ENCODE measurements at places on chromosomes 7 and 10.
A peak's percentile ranks its signal among the peaks of the same experiment; 100 is the strongest.

GRCh38 chr7:55415173-55415778 is 50.1 kb downstream of the LANCL2 start:
- peak; percentile 42 for DNase-seq

DNA sequence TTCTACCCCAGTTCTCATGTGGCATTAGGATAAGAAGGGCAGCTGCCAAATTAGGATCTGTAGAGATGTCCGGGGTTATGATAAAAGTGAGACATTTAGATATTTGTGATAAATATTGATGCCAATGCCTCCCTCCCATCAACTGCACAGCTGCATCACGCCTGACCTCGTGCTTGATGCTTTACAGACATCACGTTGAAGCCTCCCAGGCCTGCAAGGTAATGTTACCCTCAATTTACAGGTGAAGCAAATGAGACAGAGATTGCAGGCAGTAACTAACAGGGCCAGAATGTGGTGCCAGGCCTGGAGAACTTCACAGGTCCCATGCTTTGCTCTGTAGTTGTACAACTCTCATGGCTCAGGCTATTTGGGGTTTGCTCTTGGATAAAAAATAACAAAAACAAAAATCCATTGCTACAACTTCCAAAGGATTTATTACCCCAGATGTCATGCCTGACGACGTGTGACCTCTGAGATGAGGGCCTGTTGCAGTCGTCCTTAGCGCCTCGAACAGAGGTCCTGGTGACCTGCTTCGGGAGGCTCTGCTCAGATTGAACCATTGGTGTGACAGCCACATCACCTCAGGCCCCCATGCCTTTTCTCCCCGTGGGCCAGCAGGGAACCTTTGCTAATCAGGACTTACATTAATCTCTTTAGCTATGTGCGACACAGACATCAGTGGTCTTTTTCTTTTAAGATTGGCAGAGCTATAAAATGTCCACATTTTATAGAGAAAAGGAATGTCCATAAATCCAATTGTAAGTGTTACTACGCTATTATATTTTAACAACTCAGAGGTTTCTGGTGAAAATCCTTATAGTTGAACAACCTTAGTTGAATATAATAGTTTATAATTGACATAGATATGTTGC is 169.3 kb downstream of the ADAM12 start:
- no peak for DNase-seq

GRCh38 chr7:103343758-103344452 is 662 bp downstream of the DNAJC2 start:
- peak; percentile 10 for DNase-seq

DNA sequence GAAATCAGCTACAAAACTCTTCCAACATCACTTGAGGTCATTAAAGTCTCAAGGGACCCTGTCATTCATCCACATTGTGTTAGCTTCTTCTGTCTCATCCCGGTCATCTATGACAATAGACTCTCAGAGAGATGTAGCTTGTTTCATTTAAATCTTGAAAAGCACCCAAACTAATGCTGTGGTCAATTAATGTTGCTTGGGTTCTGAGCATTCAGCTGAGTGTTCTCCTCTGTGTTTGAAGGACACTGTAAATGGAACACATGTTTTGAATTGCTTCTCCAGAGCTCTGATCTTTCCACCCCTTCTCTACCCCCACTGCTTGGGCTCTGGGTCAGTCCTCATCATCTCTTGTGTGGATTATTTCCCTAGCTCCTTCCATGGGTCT is 19.6 kb upstream of the ADD3 start:
- no peak for DNase-seq

DNA sequence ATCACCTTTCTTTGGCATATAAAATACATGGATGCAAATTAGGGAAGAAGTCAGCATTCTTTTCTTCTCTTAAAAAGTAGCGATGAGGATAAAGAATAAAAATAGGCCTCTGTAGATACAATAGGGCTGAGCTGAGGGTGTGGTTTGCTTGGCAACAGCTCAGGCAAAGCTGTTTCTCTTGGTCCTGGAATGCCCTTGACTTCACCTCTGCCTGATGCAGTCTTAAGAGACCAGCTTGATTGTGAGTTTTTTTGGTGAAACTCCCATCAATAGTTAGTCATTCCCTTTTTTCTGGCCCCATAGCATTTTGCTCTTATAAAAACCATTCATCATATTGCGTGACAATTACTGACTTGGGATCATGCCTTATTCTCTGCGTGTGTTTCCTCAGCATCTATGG is 42.1 kb upstream of the MKLN1 start:
- DNase-seq = no peak

DNA sequence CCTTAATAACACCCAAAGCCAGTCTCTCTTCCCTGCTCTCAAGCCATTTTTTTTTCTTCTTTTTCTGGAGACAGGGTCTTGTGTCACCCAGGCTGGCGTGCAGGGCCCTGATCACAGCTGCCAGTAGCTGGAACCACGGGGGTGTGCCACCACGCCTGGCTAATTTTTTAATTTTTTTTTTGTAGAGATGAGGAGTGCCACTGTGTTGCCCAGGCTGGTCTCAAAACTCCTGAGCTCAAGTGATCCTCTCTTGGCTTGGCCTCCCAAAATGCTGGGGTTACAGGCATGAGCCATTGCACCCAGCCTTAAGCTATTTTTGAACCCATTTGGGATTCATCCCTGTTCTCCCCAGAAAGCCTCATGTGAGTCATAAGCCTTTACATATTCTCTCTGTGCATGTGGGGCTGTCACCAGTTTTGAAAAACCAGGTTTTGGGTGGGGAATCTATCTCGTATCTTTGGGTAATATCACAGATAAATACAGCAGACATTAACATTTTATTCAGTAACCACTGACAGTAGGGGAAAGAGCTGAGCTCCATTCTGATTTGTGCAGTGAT is 15.5 kb downstream of the ZNF487 start:
- DNase-seq = no peak

DNA sequence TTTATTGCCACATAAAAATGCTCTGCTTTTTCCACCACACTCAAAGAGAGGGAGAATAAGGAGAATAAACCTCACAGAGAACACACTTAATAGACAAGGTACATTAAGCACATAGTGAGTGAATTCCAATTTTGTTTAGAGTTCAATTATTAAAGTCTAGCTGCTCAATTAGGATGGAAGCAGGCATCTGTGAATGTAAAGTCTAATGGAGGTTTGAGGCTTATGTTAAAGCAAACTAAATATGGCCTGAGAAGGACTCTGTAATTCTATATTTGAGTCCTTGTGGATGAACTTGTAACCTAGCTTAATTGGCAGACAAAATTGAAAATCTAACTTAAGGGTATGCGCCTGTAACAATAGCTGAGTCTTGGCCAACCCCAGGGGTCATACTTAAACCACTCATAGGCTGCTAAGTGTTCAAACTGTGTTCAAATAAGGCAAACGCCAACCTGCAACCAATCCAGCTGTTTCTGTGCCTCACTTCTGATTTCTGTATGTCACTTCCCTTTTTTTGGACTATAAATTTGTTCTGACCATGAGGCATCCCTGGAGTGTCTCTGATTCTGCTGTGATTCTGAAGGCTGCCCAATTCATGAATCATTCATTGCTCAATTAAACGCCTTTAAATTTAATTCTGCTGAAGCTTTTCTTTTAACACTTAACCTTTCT is 31.3 kb upstream of the NME8 start:
- DNase-seq = no peak

DNA sequence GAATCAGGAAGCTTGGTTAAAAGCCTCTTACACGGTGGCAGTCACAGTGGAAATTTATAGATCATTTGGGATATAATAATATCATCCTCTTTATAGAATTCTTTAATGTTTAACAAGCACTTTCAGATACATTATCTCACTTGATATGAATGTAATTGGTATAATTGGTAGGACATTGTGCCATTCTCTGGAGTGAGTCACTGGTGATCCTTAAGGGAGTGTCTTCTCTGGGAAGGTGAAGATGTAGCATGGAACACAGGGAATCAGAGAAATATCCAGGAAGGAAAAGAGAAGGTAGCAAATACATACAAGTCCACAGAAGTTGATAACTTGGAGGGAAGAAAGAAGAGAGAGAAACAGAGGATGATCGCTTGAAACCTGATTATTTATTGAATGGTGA is 9.8 kb downstream of the PTPRZ1 start:
- no peak for DNase-seq

DNA sequence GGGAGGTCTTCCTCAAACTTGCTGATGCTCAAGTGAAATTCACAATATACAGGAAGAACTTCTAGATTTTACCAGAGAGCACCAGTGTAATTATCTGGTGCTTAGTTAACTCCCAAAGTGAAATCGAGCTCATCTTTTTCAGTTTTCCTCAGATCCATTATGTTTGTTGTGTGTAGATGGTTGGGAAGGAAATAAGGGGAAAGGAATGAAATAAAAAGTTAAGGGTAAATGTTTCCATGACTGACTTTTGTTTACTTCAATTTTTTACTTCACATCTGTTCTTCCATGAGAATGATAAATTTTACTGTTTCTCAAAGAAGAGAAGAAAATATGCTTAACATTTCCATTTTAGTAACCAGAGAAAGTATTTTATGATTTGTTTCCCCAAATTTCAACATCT is 21.3 kb downstream of the FAM107B start:
- no peak for DNase-seq

DNA sequence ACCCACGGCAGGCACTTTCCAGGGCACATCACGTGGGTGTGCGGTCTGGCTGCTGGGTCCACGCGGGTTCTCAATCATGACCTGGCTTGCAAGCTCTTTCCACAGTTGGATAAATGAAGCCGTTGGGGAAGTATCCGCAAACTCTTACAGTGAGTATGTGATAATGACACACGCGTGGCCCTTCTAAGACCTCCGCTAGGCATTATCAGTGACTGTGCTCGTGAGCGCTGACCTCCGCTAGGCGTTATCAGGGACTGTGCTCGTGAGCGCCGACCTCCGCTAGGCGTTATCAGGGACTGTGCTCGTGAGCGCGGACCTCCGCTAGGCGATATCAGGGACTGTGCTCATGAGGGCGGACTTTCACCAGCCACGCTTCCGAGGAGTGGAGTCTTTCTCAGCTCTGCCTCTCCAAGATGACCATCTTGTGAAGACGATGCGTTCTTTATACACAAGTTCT is 107.0 kb downstream of the WDR37 start:
- no peak for DNase-seq

GRCh38 chr7:67496589-67496988 is 500.0 kb downstream of the TYW1 start:
- no peak for DNase-seq

DNA sequence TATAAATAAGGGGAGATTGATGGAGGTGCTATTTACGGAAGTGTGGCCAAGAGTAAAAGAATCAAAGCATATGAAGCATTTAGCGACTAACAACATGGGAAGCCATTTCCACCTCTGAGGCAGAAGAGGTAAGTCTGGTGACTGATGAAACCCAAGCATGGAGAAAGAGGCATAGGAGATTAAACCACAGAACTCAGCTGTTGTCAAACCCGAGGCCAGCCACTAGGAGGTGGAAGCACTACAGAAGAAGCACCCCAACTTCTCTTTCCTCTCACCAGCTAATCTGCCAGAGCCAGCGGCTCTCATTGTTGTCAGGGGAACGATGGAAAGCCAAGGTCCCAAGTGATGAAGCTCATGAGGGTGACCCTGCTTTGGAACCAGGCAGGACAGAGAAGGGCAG is 19.6 kb upstream of the CNTNAP2 start:
- no peak for DNase-seq

DNA sequence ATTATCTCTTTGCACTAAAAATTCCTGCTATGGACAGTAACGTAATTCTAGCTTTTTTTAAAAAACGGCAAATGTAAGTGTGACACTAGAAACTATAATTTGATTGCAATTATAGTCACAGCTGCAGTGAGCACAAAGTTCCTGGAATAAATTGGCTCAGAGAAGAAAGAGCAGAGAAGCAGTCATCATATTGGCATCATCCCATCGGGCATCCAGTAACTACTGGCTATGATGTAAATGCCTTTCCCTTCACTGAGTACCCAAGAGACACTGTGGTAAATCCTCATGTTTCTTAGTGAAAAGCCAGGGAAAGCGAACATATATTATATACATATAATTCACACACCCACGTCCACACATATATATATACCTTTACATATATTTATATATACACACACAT is 43.6 kb downstream of the PIP4K2A start:
- no peak for DNase-seq

DNA sequence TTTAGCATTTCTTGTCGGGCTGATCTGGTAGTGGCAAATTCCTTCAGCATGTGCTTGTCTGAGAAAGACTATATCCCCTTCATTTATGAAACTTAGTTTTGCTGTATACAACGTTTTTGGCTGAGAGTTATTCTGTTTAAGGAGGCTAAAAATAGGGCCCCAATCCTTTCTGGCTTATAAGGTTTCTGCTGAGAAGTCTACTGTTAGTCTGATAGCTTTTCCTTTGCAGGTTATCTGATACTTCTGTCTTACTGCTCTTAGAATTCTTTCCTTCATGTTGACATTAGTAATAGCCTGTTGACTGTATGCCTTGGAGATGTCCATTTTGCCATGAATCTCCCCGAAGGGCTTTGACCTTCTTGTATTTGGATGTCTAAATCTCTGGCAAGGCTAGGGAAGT is 9.9 kb downstream of the CASP7 start:
- DNase-seq = no peak

DNA sequence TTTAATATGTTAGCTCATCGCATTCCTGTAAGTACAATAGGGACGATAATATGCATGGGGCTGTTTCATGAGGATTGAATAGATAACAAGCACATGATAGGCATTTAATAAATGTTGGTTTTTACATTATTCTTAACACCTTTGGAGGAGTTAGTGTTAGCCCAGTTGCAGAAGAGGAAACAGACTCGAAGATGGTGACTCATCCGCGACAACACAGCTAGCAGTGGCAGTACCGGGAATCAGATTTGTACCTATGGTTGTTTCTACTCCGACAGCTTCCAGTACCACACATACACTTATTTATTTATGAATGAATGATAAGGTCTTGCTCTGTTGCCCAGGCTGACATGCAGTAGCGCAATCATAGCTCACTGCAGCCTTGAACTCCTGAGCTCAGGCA is 2.9 kb downstream of the LRMDA start:
- no peak for DNase-seq

DNA sequence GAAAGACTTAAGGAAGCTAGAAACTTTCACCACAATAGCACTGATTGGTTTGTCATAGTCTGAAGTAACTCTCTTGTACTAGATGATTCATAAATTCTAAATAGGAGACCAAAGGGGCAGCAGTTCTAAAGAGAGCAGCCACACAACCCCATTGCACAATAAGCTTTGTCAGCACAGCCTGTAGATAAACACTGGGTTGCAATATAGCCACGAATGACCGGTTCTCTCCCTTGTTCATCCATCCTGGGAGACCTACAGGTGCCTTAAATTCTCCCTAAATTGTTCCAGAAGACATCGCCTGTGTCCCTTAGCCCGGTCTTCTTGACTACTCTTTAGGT is 167.0 kb downstream of the SNX13 start:
- DNase-seq = no peak

GRCh38 chr10:6089334-6090219 is 743 bp downstream of the RBM17 start:
- no peak for DNase-seq

Data from stimulated activated CD8-positive, alpha-beta memory T cell treated with anti-CD3 and anti-CD28 coated beads, Interleukin-12 subunit alpha, Interleukin-12 subunit beta, amount 100 ng/mL, for 4 hours (primary cell).